ENCODE measurements at places on chromosomes 5 and 9.

DNA sequence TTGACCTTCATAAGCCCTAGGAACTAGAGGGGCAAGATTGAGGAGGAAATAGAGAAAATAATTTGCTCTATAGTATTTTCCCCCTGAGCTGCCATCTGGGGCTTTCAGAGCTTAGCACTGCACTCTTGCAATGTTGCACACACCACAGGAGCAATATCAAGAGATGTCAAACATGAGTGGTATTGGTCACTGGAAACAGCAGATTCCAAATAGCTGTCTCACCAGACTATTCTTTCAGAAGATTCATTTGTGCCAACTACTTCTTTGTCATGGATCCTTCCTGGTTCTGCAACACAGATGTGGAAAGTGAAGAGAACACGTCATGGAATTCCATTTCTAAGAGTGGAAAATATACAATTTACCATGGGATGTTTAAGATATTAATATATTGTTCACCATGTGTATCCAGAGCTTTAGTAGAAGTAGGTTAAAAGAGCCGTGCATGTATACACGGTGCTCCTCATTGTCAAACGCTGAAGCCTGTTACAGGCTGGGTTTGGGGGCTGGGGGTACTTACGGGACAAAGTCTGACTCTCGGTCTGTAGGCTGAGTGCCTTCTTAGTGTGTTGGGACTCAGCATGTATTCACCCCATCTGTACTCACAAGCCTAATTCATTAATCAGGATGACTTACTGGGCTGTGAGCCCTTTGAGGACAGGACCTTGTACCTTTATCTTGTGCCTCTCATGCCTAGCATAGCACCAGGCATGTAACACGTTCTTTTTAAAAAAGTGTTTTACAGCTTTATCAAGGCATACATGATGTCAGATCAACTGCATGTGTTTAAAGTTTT is 31.4 kb upstream of the GDNF start:
- no peak for DNase-seq

DNA sequence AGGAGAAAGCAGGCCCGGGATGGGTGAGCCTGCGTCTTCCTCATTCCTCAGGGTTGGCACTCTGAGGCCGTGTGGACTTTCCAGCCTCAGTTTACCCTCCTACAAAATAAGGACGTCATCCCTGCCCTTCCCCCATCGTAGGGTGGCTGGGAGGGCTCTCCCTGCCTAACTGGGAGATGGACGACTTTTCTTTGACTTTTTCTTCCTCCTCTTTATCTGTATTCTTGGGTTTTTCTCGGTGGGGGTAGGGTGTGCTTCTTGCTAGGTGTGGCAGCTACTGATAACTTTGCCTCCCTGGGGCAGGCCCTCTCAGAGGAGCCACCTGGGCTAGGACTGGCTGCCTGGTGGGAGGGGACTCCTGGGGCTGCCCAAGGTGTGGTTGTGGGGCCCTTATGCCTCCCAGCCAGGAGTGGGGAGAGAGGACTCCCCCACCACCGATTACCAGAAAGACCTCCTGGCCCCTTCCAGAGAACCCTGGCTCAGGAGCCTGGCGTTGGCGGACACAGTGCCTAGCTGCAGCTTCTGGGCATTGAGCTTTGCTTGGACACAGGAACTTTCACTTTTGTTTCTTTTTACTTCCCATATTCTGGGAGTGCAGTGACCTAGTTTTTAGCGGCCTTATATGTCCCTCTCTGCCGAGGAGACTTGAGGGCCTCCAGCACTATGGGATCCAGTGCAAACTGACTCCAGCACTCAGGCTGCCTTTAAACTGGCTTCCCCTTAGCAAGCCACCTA is 6.1 kb downstream of the GLIPR2 start:
- no peak for DNase-seq

DNA sequence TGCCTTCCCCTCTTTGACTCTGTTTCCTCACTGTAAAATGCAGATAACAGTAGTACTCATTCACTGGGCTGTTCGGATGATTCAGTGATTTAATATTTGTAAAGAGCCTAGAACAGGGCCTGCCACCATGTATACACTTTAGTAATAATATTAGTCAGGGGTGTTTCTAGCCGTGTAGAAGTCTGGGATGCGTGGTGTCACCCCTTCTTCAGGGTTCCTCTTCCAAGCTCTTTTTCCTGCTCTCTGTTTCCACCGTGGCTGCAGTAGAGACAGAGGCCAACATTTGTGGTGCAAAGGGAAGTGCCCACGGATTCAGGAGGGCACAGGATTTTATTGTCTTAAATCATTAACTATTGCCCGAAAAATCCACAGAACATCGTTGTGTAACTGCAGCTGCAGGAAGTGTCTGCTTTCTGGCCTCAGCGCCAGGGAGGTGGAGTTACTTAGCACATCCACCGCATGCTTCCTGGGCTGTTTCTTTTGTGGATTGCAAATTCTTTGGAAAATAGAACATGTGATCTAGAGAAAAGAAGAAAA is 61.7 kb downstream of the TRIO start:
- no peak for DNase-seq

GRCh38 chr9:97517331-97518089 is 16.0 kb downstream of the TMOD1 start:
- no peak for DNase-seq

DNA sequence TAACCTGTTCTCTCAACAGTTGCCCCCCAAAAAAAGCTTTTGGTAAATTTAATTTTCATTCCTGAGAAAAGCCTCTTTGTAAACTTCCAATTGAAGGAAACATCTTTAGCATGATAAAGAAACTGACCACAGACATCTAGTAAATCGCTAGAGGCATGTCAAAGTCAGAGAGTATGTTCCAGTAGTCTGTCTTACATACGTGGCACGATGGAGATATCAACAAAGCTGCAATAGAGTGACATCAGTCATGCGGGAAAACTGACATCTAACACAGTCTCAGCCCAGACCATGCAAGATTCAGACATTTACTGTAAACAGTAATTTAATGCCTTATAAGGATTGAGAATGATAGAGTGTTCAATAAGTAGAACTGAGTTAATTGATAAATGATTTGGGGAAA is 45.1 kb downstream of the GARNL3 start:
- no peak for DNase-seq

Measured in CD4-positive, alpha-beta T cell treated with Interleukin-12 subunit alpha and Interleukin-12 subunit beta, for 1 hour (primary cell).